GM03348 (cell line): ENCODE measurements at places on chromosomes 13 and 19.

GRCh38 chr13:23081901-23082300 lies 98.9 kb upstream of the SGCG start:
- DNase-seq, result no peak

GRCh38 chr13:79946556-79946955 lies 394.4 kb downstream of the SPRY2 start:
- DNase-seq, result no peak

- DNase-seq, result no peak
These were observed 6.5 kb upstream of the PTOV1 start for GRCh38 chr19:49844138-49845095.

- no peak for DNase-seq
These were observed 82.7 kb downstream of the SLC10A2 start for GRCh38 chr13:102983496-102983895.

GRCh38 chr13:29914581-29914980 lies 64.2 kb upstream of the UBL3 start:
- no peak for DNase-seq

- DNase-seq, result peak; percentile 66
These were observed 524 bp downstream of the NAA16 start for GRCh38 chr13:41311406-41312175.

DNA sequence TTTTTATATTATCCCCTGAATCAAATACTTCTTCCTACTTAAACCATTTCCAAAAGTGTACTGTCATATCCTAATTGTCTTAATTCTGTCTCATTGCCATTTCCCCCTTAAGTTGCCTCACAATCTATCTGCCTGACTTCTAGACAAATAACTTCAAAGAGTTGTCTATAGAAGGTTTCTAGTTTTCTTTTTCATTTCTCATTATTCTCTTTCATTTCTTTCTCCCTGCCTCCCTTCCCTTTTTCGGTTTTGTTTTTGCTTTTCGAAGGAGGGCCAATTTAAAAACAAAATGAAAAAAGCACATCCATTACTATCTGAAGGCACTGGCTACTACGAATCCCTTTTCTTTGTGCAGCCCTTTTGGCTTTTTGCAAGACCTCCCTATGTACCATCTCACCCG lies 367.2 kb downstream of the DNAJC15 start:
- no peak for DNase-seq

DNA sequence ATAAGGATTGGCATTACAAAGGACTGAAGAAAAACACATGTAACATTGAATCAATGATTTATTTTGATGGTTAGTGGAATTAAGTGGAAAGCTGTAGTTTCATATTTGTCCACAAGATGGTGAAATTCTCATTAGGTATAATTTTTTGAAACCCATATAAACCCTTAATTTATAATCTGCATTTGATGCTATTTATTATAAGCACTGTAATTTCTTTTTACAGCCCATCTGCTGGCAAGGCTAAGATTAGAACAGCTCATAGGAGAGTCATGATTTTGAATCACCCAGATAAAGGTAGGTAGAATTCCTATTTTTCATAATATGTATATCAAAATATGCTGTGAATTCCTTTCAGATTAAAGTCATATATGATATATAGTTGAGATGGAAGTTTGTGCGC lies 62.2 kb downstream of the DNAJC15 start:
- peak; percentile 34 for DNase-seq

DNA sequence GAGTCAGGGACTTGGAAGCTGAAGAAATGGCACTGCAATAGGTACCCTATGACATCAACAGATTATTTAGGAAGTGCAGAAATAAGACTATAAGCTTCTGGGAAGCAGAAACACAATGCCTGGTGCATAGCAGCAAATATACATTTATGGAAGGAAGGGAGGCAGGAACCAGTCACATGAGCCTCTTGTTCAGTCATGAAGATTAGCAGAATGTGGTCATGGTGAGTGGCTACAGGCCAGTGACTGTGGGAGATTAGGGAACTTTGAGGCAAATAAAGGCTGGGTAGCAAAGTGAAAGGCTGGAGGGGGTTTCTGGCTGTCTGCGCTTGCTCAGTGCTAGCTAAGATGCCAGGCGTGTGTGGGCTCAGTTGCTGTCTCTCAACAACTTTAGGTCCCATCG lies 96.3 kb downstream of the EPSTI1 start:
- DNase-seq, result no peak

GRCh38 chr13:25384758-25385410 lies 13.1 kb downstream of the ATP8A2 start:
- no peak for DNase-seq

- DNase-seq, result peak; percentile 58
These were observed 2823.7 kb upstream of the PCDH20 start for GRCh38 chr13:64239372-64239771.

DNA sequence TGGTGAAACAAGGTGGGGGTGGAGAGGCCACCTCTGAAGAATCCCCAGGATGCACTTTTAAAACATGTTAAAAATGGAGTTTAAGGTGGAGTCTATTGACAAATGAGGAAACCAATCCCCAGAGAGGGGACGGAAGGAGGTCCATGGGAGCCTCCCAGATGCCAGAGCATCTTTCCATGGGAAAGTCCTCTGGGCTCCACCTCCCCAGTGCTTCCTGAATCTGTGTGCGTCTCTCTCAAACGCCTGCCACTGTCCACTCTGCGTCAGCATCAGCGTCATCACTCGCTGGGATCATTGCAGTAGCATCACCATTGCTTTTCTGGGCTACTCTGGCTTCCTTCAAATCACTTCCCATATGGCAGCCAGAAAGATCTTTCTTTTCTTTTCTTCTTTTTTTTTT lies 6.2 kb downstream of the GPR4 start:
- DNase-seq, result no peak

GRCh38 chr13:43223216-43223615 lies 199.8 kb downstream of the DNAJC15 start:
- DNase-seq, result no peak

- peak; percentile 56 for DNase-seq
These were observed 99.8 kb downstream of the WDFY2 start for GRCh38 chr13:51684076-51684475.

- DNase-seq, result no peak
These were observed 14.9 kb downstream of the KLHL26 start for GRCh38 chr19:18651733-18652132.

DNA sequence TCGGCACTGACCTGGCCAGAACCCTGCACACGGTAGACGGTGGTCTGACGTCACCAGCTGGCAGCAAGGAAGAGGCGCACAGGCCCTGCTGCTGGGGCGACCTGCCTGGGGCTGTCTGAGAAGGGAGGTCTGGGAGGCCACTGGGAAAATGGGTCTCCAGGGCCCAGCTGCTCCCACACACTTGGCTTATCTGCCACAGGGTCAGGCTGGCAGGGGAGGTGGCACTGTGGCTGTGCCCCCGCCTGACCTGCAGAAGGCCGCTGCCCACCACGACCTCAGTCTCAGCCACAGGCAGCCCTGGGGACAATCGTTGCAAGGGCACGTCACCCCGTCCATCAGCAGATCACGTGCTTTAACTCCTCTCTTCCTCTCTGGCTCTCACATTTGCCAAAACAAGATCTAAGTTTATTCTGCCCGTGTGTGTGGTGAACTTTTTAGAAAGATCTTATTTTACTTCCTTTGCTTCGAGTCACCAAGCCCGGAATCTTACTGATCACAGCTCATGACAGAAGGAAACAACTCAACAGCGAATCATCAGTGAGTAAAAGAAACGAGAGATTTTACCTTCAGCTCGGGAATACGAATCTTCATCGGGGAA lies 45.2 kb upstream of the RANBP3 start:
- DNase-seq, result peak; percentile 50

GRCh38 chr13:106471957-106472543 lies 63.4 kb downstream of the EFNB2 start:
- DNase-seq, result peak; percentile 90

GRCh38 chr13:75825161-75825560 lies 189.0 kb downstream of the LMO7 start:
- no peak for DNase-seq

- DNase-seq, result peak; percentile 59
These were observed at the start of gene USP12 for GRCh38 chr13:27171244-27171826. USP12 (minus strand) TSS chr13:27171811; CDS start chr13:27171639, 172 bp downstream.

GRCh38 chr19:6429419-6430221 lies 3.9 kb downstream of the SLC25A41 start:
- no peak for DNase-seq

DNA sequence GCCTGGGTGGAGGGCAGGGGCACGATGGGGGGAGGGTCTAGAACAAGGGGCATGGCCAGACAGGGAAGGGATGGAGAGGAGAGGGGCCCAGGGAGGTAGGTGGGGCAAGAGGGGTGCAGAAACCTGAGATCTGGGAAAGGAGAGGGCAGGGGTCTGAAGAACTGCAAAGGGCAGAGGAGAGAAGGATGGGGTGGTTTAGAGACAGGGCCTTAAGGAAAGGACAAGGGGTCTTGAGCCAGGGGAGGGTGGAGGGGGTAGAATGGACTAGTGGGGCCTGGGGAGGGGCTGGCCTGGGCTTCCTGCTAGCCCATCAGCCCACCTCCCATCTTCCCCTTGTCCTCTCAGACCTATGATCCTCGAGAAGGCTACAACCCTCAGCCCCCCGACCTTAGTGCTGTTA lies 72.5 kb downstream of the RYR1 start:
- no peak for DNase-seq

- no peak for DNase-seq
These were observed 7.9 kb upstream of the ARHGAP33 start for GRCh38 chr19:35767288-35768081.

DNA sequence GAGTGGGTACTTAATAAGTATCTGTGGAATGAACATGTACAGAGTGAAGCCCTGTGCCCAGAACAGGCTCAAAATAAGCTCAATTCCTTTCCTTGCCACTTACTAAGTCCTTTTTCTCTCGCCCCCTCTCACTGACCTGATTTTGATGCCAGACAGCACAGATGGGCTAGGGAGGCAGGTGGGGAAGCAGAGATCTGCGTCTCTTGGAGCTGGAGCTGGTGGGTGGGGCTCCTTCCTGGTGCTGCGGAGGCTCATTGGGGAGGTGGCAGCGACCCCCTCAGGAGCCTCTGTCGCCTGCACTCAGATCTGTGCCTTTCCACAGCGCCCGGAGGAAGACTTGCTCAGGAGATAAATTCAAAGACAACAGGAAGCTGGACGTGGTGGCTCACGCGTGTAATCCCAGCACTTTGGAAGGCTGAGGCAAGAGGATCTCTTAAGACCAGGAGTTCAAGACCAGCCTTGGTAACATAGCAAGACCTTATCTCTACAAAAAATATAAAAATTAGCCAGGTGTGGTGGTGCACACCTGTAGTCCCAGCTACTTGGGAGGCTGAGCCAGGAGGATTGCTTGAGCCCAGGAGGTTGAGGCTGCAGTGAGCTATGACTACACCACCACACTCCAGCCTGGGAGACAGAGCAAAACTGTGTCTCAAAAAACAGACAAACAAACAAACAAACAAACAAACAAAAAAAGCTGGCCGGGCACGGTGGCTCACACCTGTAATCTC lies 14.6 kb downstream of the AKT2 start:
- no peak for DNase-seq

DNA sequence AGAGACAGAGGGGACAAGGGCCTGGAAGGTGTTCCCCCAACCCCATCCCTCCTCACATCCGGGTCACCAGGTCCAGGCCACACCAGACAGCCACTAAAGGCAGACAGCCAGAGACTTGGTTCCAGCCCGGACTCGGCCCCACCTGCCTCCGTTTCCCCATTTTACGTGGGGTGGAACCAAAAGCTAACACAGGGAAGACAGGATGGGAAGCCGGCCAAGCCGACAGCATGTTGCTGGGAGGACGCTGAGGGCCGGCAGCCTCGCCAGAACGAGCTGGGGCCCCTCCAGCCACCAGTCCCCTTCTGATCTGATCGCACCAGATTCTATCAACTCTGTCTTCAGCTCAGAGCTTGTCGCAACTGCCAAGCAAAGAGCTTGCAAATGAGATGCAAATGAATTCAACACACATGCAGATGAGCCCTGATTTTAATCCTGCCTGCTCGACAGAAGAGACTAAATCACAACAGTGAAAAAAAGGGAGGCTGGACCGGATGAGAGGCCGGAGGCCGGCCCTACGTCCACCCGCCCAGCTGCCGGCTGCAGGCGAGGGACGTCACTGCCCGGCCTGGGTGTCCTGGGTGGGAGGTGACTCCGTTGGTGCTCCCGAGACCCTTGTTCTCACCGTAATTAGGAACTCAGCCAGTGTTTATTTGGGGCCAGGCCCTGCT lies 17.5 kb upstream of the SHC2 start:
- DNase-seq, result no peak

- peak; percentile 58 for DNase-seq
These were observed 845.3 kb downstream of the DIAPH3 start for GRCh38 chr13:59318320-59318930.

DNA sequence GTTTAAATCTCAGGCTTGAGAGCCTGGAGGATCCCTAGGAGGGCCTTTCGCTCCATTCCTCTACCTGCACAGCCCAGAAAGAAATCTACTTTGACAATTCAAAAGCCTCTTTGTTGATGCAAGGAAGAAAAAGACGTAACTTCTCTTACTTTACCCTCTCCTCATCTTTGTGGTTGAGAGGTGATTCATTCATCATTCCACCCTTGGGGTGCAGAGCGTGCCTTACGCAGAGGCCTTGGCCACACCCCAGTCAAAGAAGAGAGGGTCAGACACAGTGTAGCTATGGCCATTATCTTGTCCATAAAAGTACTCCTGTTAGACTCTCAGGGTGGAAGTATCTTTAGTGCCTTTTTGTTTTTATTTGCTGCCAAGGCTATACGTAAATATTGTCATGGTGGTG lies 184.0 kb downstream of the IRS2 start:
- no peak for DNase-seq

GRCh38 chr19:1223018-1223855 lies 14.6 kb downstream of the CBARP start:
- DNase-seq, result no peak

DNA sequence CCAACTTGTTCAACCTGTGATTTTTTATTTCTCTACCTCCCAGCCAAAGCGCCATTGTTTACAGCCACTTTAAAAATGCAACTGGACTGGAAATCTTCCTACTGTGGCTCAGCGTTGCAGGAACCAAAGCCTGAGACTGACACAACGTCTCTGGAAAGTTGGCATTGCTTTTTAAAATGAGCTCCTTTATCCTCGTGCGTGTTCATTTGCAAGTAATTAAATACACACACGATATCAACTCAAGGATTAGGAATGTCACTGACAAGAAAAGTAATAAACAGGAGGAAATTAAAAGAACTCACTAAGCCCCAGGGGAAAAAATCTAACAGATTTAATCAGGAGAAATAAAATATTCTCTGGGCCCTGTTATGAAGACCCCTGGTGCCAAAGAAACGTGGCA lies 184.6 kb upstream of the IRS2 start:
- peak; percentile 31 for DNase-seq
